ENCODE measurements at places on chromosomes 11 and 22.
A peak's percentile ranks its signal among the peaks of the same experiment; 100 is the strongest.

- DNase-seq: no peak
These were observed 693 bp downstream of the CSTF3 start for GRCh38 chr11:33160587-33160986.

DNA sequence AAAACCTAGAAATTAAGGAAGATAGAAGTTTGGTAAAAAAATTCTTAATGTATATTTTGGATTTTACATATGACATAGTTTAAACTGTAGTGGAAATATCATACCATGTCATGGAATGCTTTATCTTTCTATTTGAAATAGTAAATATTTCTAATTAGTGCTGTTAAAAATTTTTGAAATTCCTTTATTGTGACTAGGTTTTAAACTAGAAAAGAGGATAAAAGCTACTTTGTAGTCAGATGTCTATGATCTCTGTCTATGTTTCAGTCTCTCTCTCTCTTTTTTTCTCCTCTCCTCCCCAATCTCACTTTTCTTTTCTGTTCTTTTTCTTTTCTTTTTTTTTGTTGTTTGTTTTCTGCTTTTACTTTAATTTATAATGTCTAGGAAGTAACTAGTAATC lies 226.2 kb downstream of the TMEM135 start:
- no peak for DNase-seq

GRCh38 chr11:6991227-6991626 lies 28.9 kb downstream of the ZNF214 start:
- DNase-seq: no peak

GRCh38 chr22:39236321-39237317 lies 8.2 kb downstream of the PDGFB start:
- no peak for DNase-seq

- no peak for DNase-seq
These were observed 51.1 kb downstream of the TIMP3 start for GRCh38 chr22:32852395-32853251.

DNA sequence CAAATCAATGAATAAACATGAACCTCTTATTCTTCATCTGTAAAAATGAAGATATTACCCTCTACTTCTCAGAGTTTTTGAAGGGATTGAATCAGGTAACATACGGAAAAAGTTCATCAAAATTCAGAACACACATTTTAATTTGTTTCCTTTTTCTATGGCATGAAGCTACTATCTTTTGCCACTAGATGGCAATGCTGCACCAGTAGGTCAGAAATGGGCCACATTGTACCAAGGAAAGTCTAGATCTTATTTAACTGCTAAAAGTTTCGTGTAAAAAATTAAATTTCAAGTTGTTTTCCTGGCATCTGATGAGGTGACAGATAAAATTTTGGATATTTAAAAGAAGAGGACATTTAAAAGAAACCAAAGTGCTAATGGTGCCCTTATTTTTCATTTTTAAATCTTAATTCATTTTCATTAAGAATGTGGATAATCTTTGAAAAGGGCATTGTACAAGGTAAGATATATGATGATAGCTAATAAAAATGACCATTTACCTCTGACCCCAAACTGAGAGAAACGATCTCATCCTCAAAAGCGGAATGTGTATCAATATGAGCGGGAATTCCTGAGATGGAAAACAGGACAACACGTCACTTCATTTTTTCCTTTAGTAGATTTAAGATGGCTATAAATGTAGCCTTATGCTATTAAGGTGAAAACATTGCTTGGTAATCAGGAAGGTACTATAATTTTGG lies 16.1 kb downstream of the ALKBH8 start:
- no peak for DNase-seq

- no peak for DNase-seq
These were observed 54.0 kb downstream of the CCDC34 start for GRCh38 chr11:27309046-27309445.

DNA sequence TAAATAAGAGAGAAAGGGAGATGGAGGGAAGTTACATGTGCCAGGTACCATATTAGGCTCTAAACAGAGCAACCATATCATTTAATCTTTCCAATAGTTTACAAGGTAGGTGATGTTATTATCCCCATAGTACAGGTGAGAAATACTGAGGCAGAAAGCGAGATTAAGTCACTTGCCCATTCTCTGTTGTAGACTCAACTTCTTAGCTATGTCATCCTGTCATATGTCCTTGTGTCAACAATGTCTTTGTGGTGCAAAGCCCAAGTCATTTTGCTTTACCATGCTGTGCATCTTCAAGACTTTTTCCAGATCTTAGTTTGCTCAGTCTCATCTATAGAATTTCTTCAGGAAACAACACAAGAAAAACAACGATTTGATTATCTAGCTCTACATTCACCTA lies 205.0 kb upstream of the E2F8 start:
- no peak for DNase-seq

DNA sequence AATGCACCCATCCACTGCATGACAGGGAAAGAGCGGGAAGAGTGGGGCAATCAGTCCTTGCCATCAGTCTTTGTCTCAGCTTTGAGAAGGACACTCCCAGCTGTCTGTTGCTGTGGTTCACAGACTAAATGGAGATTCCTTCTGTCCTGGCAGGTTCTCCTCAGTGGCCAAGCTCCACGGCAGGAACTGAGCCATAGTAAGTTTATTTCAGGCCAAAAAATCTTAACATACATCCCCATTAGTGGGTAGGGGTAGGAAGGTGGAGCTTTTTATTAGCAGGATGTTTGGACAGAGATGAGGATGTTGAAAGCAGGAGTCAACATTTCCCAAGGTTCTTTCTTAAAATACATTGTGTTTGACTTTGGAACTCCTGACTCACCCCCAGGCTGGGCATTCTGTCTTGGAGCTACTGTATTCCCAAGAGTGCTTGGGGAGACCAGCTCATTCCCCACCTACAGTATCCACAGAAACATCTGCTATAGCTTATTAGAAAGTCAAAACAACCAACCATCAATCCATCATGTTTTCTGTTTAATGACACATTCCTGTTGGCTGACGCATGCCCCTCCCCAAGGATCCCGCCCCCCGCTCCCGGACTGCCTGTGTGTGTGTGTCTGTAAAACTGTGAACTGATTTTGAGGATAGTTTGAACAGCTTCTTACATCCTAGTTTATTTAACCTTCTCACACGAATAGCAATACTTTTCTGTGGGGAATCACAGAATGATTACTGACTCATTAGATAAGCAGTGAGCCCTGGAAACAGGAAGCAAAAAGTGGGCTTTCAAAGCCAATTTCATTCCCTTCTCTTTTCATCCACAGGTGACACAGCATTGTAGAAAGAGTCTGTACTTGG lies 109.5 kb downstream of the CCDC81 start:
- no peak for DNase-seq

- DNase-seq: no peak
These were observed 188.5 kb downstream of the MPPED1 start for GRCh38 chr22:43600265-43600664.

GRCh38 chr22:32754413-32755041 lies 47.0 kb upstream of the TIMP3 start:
- DNase-seq: no peak

- no peak for DNase-seq
These were observed 6.2 kb downstream of the TOLLIP start for GRCh38 chr11:1303126-1303821.

GRCh38 chr11:125180413-125181305 lies 16.1 kb downstream of the PKNOX2 start:
- no peak for DNase-seq

GRCh38 chr22:48476577-48476976 lies 1351.1 kb downstream of the BRD1 start:
- no peak for DNase-seq

DNA sequence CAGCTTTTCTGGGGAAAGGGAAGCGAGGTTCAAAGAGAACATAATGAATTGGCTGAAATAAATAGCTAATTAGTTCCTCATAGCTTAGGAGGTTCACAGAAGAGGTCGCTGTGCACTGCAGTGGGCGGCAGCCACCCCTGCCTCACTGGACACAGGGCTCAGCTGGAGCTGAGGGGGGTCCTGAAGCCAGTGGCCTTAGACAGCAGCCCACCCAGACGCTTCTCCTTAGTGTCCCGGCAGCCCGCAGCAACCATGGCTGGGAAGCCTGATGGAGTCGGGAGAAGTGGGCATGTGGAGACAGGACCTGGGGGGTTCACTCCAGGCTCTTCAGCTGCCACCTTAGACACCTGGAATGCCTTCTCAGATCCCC lies 75.4 kb downstream of the TRIM29 start:
- DNase-seq: no peak

DNA sequence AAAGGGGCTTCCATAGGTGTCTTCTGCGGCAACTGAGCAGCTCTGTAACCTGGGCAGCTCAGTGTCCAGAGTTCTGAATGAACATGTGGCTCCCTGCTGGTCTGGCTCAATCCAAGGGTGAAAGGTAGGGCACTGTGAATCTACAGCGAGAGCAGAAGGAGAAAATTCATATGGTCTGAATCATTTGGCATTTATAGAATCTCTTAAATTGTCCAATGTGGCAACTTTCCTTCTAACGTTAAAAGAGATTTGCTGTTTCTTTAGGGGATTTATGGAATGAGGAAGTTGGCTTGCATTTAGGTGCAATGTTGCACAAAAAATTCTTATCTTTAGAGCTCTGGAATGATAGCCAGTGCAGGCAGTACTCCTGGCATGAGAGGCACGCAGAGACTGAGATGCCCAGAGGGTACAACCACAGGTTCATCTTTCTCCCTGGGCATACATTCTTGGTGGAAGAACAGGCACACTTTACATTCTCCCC lies 17.0 kb downstream of the ATXN10 start:
- no peak for DNase-seq

GRCh38 chr11:100681064-100681502 lies 6.0 kb upstream of the ARHGAP42 start:
- DNase-seq: no peak

- no peak for DNase-seq
These were observed 9.6 kb downstream of the POU2F3 start for GRCh38 chr11:120249279-120250262.

- DNase-seq: no peak
These were observed 404.3 kb upstream of the TENM4 start for GRCh38 chr11:79845002-79845709.

GRCh38 chr11:111114091-111114490 lies 131.4 kb upstream of the POU2AF2 start:
- DNase-seq: no peak

GRCh38 chr11:1877211-1878136 lies 14.2 kb downstream of the PRR33 start:
- no peak for DNase-seq

GRCh38 chr11:61588728-61589191 lies 7.9 kb upstream of the SYT7 start:
- DNase-seq: no peak

DNA sequence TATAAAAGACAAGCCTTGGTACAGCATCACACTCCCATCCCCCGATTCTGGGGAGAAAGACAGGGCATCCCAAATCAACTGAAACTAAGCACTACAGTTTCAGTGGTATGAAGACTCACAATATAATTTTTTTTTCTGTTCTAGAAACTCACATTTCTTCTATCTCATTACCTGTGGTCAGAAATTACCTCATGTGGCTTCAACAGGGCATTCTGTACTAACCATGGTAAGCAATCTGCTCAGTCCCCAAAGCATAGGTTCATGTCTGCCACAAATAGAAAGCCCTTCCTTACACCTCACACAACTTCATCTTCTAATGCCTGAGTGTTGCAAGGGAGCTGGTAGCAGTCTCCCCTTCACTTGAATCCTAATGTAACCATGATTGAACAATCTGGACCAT lies 147.4 kb upstream of the POU2AF2 start:
- no peak for DNase-seq

DNA sequence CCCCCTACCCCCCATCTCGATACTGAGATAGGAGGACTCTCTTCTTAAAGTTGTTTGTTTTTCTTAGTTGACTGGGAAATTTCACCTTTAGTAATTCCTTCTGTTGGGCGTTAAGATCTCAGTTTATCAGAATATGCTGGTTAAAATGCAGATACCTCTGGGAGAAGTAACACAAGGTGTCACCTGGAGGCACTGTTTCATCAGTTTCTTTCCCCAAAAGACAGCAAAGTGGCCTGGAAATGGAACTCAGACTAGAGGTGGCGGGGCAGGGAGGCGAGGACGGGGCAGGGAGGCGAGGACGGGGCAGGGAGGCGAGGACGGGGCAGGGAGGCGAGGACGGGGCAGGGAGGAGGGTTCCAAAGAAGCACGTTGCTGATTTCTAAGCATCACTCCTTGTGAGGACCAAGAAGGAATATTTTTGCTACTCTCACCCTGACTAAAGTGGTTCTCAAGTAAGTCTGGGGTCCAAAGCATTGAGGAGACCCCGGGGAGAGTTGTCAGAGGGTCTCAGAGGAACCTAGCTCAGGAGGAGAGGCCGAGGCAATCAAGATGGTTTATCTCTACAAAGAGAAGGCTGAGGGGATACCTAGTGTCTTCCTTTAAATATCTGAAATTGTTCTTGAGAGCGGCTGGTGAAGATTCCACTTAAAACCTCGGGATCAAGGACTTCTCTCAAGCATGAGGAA lies 147.0 kb upstream of the B3GAT1 start:
- DNase-seq: no peak

DNA sequence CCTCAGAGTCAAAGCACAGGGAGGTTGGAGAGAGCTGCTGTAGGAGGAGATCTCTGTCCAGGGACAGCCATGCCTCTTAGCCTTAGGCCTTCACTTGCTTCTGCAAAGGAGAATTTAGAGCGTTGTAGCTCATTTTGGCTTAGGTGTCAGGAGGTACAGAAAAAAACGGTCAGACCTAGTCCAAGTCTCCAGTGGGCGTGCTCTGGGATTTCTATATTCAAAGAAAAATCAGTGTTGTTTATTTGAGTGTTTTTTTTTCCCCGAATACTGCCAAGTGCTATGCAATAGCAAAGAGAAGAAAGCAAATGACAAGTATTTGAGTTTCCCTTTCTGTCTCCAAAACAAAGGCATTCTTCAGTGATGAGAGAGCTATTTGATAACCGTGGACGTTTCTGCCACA lies 22.7 kb upstream of the OPCML start:
- DNase-seq: no peak

DNA sequence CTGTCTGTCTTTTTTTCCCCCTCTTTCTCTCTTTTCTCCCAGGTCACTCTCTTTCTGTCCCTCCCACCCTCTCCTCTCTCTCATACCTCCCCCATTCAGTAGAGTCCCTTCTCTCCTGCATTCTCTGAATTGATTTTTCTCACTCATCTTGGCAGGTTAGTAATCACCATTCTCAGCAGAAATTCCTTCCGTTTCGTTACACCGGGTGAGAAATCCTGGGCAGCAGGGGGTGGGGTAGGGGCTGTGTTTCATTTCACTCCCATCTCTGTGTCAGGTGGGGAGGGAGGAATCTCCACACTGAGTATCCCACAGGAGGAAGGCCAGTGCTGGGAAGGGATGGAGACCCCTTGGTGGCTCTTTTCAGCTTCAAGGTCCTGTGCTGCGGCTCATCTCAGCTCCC lies 253.5 kb downstream of the MIAT start:
- DNase-seq: no peak

GRCh38 chr11:78202733-78203167 lies 14.0 kb downstream of the USP35 start:
- peak; percentile 48 for DNase-seq

- no peak for DNase-seq
These were observed 4.3 kb downstream of the TBX1 start for GRCh38 chr22:19764636-19765476.
